BJ (cell line): ENCODE measurements at places on chromosomes 1 and 21. TPM values are rescaled to one million over a fixed set of nuclear protein-coding genes. Genes with fewer than 3 reads are reported as not detected.
A peak's percentile ranks its signal among the peaks of the same experiment; 100 is the strongest.

- DNase-seq, result no peak
Observed at GRCh38 chr1:55446351-55446750, 231.2 kb upstream of the USP24 start.

Gene OLIG2
- not detected in 2 replicates for polyA plus RNA-seq

DNA sequence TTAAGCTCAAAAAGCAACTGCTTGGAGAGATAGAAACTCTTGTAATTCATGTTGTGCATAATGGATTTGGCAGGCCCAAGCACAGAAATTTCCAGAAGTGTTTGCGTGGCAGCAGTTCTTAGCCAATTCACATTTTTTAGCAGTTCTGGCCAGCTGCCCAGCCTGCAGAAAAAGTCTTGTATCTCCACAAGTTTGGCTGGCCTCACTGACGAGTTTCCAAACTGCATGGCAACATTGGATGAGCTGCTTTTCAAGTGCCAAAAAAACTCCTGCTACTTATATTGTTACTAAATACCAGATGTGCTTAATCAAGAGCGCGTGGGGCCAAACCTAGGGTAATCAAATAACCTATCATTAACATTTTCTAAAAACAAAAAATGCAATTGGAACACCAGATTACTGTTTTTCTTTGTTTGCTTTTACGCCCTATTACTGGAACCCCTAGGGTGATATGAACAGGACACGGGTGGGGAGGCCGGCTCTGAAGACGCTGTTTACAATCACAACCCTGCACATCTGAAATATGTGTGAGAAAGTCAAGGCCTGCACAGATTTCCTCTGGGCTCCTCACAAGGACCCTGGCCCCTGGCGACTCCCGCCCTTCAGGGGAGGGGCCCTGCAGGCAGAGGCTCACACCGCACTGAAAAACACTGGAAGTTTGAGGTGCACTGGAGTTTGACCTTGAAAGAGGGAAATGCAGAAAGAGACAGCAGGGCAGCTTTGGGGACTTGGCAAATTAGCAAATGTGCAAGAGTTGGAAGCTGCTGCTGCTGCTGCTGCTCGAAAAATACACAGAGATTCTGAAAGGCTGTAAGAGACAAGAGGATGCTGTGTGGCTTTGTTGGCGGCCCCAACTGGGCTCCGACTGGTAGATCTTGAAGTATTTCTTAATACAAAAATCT, 55.2 kb upstream of the TARBP1 start:
- peak; percentile 96 for DNase-seq

- no peak for DNase-seq
Observed at GRCh38 chr1:119554183-119554582, 47.2 kb downstream of the HSD3B1 start.

Gene SMG7
- polyA plus RNA-seq, result 26.1 and 30.7 TPM in 2 replicates

DNA sequence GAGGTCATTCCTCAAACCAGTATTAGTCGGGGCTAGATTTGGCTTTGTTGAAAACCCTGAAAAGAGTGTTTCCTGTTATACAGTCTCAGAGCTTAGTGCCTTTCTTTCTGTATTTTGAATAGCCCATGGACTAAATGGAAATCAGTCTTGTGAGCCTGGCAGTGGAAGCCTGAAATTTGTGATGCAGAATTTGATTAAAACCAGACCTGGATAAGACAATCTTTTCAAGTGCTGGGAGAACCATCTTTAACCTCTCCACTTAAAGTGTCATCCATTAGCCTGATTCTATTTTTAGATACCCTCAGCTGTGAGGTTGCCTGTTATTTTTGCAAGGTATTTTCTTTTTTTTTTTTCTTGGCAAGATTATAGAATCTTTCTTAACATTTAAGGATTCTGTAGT, 19.5 kb downstream of the ACTN2 start:
- no peak for DNase-seq

- DNase-seq, result no peak
Observed at GRCh38 chr1:112722601-112723510, 7.7 kb upstream of the PPM1J start.

Gene DMRTA2
- polyA plus RNA-seq, result not detected in 2 replicates

Gene C1orf115
- 3.8 and 3.9 TPM in 2 replicates for polyA plus RNA-seq

DNA sequence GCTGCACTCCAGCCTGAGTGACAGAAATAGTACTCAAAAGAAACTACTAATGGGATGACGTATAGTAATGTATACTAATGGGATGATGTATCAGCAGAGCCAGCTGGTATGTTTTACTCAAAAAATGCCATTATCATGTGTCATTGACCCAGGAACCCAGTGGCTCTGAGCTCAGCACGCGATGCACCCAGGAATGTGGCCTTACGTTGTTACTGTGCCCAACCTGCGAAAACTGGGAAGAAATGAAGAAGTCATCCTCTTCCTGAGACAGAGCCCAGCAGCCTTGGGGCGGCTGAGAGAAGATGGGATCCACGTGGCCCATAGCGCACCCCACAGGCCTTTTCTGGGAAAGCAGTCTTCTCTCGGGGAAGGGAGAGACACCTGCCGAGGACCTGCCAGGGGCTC, 8.8 kb downstream of the UBE2J2 start:
- DNase-seq, result peak; percentile 94

Gene PAPPA2
- polyA plus RNA-seq, result 0.82 and 0.97 TPM in 2 replicates

- DNase-seq, result no peak
Observed at GRCh38 chr1:89724369-89725010, 91.6 kb downstream of the LRRC8C start.

GRCh38 chr1:1435106-1435903, at the start of gene VWA1:
TSS of gene VWA1 (plus strand) at chr1:1435690. CDS start at chr1:1435749, 59 bp downstream.
- DNase-seq, result no peak

- no peak for DNase-seq
Observed at GRCh38 chr1:41507110-41507720, 22.7 kb upstream of the EDN2 start.

Gene FCRL1
- polyA plus RNA-seq, result not detected in 2 replicates

DNA sequence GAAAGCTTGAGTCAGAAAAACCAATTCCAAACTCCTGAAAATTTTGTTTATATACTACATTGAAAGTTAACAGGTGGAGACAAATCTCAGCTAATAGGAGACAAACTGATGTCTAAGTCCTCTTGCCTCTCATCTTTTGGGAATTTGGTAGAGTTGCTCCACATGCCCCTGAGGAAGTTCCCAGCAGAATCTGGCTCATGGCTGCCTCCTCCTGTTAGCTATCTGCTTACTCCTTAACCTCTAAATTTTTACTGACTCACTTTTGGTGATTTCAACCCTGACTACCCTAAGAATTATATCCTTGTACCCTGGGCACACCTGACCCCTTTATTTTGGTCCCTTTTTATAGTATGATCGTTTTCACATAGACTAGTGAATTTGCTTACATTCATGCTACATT, 633.7 kb upstream of the USP24 start:
- DNase-seq, result no peak

DNA sequence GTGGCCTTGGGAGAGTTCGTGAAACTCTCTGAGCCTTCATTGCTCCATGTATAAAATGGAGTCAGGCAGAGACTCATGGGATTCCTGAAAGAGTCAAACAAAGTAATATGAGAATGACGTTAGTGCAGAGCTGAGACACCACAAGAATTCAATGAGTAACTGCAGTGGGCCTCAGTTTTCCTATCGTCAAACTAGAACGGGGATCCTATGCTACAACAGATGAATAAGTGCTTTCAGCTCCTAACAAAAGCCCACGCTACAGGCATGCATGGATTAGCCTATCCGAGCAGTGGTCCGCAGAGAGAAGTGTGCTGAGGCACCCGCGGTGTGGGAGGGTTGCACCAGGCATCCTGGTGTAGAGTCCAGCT, 124.7 kb downstream of the SYF2 start:
- no peak for DNase-seq

DNA sequence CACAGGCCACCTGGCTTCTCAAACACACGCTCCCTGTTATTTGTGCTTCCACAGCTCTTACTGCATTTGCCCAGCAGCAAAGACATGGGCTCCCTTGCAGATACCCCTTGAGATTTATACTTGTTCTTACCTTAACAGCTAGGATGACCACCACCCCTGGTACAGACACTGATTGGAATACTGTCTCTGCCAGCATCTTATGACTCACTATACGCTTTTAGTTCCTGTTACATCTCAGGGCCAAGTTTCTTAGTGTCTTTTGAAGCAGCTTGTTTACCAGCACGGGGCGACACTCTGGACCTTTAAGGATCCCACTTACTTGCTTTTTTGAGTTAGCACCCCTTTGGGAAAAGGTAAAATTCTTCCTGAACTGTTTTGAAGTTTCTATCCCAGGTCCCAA, 874.8 kb downstream of the KCNT2 start:
- DNase-seq, result no peak

DNA sequence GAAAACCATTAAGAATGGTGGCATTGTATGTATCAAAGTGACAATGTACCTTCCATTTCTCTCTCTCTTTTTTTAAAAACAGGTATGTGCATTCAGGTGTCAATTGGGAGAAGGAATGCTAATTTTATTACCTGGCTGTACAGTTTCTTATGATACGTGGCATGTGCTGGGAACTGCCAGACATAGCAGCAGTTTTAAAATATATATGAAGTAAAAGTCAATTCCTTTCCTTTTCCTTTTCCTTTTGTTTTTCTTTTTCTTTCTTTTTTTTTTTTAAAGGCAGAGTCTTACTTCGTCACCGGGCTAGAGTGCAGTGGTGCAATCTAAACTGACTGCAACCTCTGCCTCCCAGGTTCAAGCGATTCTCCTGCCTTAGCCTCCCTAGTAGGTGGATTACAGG, 37.0 kb downstream of the SPEN start:
- DNase-seq, result no peak

DNA sequence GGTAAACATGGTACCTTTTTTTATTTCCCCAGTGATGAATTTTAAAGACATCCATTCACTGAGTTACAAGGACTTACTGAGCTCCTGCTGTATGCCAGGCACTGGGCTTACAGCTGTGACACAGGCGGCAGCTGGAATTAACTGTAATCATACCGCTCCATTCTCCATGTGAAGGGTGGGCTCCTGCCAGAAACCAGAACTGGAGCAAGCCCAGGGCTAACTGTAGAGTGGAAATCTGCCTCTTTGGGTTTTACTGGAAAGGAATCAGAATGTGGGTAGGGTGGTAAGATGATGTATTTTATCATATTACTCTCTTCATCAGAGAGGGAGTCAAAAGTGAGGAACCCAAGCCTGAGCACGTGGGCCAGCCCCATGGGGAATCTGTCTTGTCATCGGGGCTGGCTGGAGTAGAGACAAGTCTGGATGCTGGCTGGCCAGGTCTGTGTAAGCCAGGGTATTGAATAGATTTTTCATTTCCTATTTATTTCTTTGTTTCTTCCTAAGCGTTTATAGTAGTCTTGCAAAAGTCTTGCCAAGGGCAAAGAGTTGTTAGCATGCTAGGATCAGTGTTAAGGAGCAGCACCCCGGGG, 21.5 kb downstream of the FGGY start:
- DNase-seq, result no peak

Gene RUNX3
- 0.23 and 0.54 TPM in 2 replicates for polyA plus RNA-seq

DNA sequence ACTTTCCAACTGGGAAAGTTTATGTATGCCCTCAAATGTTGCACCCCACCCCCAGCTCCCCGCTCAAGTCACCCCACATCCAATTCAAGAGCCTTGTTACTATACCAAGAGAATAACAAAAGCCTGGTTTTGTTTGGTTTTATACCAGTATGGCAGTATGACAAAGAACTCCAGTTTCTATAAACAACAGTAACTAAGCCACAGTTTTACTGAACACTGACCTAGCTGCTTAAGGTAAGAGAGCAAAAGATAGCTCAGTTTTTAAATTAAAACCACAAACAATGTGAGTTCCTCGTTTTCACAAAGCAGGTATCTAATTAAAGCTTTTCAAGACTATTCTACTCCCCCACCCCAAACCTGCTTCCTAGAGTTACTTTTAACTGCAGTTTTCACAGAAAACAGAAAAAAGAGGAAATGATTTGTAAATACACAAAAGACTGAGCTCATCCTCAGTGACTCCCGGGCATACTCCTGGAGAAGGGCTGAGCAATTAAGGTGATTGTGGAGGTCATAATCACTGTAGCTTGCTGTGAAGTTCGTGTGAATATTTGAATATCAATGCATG, 59.3 kb upstream of the LHX8 start:
- DNase-seq, result no peak

DNA sequence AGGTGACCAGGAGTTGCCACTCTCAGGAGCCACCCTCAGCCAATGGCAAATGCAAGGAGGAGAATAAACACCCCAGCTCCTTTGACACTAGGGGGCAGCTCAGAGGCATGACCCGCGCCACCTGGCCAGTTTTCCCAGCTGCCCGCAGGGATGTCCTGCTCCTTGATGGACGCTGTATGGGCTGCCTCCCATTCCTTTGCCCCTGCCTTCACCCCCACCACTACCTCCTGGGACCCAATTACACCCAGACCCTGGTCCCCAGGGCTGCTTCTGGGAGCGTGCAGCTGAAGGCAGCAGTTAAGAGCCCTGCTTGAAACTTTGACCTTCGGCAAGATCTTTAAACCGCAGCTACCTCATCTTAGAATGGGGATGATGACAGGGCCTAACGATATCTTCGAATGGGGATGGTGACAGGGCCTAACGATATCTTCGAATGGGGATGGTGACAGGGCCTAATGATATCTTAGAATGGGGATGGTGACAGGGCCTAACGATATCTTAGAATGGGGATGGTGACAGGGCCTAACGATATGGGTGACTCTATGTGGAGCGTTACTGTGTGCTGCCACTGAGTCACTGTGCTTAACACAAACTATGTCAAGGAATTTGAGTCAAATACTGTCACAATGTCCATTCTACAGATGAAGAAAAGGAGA, 163.0 kb upstream of the KAZN start:
- no peak for DNase-seq

- DNase-seq, result no peak
Observed at GRCh38 chr1:11788549-11789053, 17.2 kb downstream of the MTHFR start.
